Activated T-helper 2 cell treated with anti-CD3 and anti-CD28 coated beads, Interferon-gamma antibody, Interleukin-2, Interleukin-4, amounts not matched to agents 10 μg/mL and 5 μg/mL and 100 μg/mL, durations not matched to agents 14 hours and 24 hours and 36 hours (primary cell): ENCODE measurements at places on chromosomes 6 and 20. TPM values are rescaled to one million over a fixed set of nuclear protein-coding genes. Genes with fewer than 3 reads are reported as not detected.

- no peak for DNase-seq
Observed at GRCh38 chr6:106156863-106157262, 70.7 kb downstream of the PRDM1 start.

- DNase-seq, result no peak
Observed at GRCh38 chr6:83071023-83071422, 3.6 kb downstream of the DOP1A start.

Gene GPR6
- not detected in 2 replicates for total RNA-seq

Gene FOXF2
- not detected in 2 replicates for total RNA-seq

DNA sequence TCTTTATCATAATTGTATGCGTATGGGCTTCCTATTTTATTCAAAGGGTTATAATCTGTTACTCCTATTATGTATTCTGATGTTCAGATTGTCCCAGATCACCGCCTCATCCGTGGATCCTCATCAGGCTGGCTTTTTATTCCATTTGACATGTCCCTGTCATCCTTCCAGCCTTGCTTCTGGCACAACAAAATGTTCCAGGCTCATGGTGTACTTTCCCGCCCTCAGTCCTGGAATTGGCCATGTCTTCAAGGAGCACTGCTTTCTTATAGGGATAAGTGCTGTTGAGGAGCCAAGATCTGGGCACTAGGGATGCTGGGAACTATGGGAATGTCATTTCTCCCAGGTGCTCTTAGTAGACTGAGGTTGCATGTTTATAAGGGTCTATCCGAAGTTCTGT, 207.8 kb downstream of the JARID2 start:
- no peak for DNase-seq

- DNase-seq, result no peak
Observed at GRCh38 chr6:1485678-1486077, 96.3 kb downstream of the FOXF2 start.

- DNase-seq, result no peak
Observed at GRCh38 chr6:33431880-33432541, 12.1 kb downstream of the SYNGAP1 start.

- DNase-seq, result no peak
Observed at GRCh38 chr6:56852260-56853010, 102.5 kb upstream of the BEND6 start.

DNA sequence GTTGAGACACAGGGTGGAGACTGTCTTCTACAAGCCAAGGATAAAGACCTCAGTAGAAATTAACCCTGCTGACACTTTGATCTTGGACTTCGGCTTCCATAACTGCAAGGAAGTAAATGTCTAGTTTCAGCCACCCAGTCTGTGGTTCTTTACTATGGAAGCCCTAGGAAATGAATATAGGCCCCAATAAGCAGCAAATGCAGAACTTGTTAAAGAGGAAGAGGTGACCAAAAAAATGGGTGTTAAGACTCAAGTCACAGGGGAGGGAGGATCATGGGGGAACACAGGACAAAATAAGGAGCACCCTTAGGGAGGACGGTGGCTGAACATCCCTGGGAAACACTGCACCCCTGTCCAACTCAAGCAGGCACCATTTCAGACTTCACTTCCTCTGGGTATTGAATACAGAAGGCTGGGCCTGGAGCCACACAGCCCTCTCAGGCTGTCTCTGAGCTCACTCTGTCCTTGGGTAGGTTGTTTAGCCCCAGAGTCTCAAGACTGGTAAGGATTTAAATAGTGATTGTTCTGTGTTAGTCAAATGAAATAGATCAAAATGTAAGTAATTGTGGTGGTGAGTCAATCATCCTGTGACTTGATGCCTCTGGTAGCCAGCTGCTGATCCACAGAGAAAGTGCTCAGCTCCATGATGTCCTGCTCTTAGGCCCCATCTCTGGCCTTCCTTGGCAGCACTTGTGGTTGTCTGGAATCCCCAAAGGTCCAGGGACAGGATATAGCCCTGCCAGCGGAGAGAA, 30.5 kb upstream of the SIRPD start:
- no peak for DNase-seq

Gene OPN5
- not detected in 2 replicates for total RNA-seq

Gene RAB5IF
- total RNA-seq, result 94.5 and 99.0 TPM in 2 replicates

DNA sequence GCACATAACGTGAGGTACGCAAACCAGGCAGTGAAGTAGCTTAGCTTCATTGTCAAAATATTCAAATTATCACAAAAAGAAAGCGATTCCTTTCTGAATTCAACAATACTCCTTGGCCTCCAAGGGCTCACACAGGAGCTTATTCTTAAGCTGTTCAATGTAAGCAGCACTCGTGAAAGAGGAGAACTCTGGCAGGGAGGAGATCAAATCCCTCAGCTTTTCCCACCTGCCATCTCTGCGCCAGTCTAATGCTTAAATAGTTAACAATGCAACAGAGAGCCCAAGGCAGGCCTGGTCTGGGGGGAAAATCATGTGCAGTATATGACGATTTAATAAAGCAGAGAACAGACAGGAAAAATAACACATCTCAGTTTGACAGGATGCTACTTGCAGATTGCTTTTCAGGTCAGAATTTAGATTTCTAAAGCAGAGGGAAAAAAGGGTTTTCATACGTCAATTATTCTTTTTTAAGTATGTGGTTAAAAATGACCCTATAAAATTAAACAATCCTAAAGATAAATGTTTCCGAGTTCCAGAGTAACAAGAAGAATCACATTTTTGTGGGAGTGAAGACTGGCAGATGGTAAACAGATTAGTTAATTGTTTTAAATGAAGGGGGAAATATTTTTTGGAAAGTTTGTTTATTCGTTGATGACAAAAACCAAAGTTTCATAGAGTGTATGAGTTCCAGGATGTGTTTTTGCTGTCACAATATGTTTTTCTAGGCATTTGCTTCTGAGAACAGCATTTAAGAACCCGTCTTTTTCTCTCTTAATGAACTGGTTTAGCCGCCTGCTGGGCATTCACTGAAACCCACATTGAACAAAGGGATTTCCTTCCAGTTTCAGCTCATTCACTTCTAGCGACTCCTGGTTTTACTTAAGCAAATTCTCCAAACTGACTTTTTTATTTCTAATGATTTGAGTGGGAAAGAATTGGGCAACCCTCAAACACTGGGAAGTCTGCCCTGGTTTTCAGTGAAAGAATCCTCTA, 45.9 kb downstream of the PLAGL1 start:
- DNase-seq, result no peak

DNA sequence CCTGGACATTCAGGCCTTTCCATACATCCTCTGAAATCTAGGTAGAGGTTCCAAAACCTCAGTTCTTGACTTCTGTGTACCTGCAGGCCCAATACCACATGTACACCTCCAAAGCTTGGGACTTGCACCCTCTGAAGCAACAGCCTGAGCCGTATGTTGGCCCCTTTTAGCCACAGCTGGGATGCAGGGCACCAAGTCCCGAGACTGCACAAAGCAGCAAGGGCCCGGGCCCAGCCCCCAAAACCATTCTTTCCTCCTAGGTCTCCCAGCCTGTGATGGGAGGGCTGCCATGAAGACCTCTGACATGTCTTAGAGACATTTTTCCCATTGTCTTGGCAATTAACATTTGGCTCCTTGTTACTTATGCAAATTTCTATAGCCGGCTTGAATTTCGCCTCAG, 107.4 kb upstream of the FRMD1 start:
- DNase-seq, result no peak

- DNase-seq, result no peak
Observed at GRCh38 chr20:22797103-22797502, 212.7 kb upstream of the FOXA2 start.

Gene RSPH4A
- 0.11 and 0.14 TPM in 2 replicates for total RNA-seq

DNA sequence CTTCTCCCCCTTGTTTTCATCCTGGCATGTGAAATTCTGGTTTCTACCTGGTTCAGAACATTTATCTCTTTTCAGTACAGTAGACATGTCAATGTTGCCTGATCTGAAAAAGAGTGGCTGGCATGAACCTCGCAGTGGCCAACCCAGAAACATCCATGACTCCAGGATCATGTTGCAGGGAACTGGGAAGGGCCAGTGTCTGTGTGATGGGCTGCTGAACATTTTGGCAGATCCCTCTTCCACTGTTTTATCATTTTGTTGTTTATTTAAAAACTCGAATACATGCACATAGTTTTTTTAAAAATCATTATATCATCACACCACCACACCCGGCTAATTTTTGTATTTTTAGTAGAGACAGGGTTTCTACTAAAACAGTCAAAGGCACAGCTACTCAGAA, 19.0 kb downstream of the WFDC3 start:
- no peak for DNase-seq

Gene OSBPL2
- total RNA-seq, result 29.3 and 29.9 TPM in 2 replicates

GRCh38 chr20:49216991-49217578, 2.1 kb upstream of the DDX27 start:
- DNase-seq, result peak; percentile 82

DNA sequence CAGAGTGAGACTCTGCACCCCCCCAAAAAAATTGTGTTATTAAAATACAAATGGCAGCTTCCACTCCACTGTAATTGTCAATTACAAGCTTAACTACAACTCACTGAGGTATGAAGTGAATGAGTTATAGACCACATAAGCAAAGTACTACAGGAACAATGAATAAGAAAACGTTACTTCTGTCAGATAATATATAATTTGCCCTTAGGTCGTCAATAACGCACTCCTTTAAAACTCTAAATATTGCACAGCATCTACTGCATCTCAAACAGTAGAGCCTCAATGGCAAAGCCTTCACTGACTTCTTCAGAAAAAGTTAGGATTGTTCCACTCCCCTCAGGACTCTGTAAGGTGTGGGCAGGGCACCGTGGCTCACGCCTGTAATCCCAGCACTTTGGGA, 2.0 kb upstream of the HBS1L start:
- no peak for DNase-seq

Gene SLA2
- total RNA-seq, result 54.9 and 56.5 TPM in 2 replicates

Gene C20orf202
- total RNA-seq, result not detected in 2 replicates

DNA sequence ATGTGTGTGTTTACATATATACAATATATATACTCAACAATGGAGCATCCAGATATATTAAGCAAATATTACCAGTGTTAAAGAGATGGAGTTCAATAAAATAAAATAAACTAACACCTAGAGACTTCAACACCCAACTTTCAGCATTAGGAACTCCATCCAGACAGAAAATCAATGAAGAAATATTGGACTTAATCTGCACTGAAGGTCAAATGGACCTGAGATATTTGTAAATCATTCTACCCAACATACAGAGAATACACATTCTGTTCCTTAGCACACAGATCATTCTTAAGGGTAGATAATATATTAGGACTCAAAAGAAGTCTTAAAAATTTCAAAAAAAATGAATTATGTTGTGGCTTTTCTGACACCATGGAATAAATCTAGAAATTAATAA, 832.3 kb upstream of the ADGRB3 start:
- no peak for DNase-seq

DNA sequence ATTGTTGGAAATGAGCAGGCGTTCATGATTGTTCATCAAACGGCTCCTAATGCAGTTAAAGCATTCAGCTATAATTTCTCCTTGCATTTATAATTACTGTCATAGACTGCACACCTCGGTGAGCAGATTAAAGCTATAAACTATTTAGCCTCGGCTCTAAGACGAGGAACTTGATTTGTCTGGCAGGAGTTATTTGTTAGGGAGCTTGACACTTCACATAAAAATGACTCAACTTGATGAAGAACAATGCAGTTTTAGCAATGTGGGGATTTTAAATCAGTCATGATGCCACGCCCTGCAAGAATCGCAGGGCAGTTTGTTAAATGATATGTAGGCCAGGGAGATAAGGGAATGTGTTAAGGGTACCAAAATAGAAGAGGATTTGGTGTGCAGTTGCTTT, 290.2 kb downstream of the TSHZ2 start:
- no peak for DNase-seq

DNA sequence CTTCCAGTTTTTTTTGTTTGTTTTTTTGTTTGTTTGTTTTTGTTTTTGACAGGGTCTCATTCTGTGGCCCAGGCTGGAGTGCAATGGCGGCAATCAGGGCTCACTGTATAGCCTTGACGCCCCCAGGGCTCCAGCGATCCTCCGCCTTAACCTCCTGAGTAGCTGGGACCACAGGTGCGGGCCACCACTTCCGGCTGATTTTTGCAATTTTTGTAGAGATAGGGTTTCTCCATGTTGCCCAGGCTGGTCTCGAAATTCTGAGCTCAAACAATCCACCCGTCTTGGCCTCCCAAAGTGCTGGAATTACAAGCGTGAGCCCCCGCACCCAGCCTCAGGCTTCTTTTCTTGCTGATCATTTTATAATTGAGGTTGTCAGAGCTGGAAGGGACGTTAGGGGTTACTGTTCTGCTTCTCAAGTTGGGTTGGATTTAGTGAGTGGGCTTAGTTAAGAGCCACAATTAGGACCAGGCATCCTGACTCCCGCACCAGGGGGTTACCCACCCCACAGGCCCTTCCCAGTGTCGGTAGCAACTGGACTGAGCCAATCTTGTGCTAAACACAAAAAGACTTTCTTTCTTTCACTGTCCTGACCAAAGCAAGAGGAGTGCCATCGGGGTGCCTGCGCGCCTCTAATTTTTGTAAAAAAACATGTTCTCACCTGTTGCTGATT, 13.1 kb upstream of the ZSCAN9 start:
- no peak for DNase-seq

Gene CLIC5
- 3.0 and 3.8 TPM in 2 replicates for total RNA-seq
